AG09309 (cell line): ENCODE measurements at places on chromosomes 2 and 18.

- no peak for DNase-seq
Measured at GRCh38 chr18:70907673-70908072, 618.8 kb downstream of the SOCS6 start.

- DNase-seq: no peak
Measured at GRCh38 chr2:26054598-26055348, 20.9 kb downstream of the RAB10 start.

DNA sequence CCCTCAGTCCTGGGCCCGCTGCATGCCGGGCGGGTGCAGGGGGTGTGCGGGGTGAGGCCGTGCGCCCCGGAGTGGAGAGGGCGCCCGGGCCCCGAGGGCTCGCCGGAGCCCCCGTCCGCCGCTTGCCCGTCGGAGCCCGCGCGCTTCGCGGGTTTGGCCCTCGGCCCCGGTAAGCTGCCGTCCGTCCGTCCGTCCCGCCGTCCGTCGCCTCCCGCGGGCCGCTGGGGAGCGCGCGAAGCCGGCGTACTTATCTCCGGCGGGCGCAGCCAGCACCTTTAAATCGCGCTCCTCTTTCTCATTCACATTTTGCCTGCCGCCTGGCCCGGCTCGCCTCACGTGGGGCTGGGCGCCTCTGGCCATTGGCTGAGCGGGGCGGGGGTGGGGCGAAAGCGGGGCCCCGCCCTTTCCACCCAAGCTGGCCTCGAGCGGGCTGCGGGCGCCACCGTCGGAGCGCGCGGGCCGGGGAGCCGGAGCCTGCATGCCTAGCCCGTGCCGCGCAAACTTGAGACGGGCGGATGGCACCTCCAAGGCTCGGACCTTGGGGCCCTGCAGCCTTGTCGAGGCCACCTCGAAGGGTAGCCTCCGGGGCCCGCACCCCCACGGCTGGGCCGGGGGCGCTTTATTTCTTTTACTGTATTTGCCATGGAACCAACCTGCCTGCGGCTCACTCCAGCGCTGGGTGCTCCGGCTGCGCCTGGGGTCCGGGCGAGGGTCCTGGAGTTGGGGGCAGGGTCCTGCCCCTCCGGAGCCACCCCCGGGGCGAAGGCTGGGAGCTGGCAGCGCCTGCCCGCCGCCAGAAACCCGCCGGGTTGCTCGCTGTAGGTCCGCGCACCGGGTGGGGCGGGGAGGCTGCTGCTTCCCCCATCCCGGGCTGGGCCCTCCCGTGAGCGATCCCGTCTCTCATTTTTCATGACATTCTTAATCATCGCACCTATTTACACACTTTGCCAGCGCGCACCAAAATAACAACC lies at the start of gene GBX2:
Gene GBX2 (minus strand): TSS at position 277 of the 971 bp plus-strand sequence. CDS start 415 bp downstream, outside the sequence.
- no peak for DNase-seq

- DNase-seq: no peak
Measured at GRCh38 chr2:100125626-100126025, 16.8 kb downstream of the AFF3 start.

DNA sequence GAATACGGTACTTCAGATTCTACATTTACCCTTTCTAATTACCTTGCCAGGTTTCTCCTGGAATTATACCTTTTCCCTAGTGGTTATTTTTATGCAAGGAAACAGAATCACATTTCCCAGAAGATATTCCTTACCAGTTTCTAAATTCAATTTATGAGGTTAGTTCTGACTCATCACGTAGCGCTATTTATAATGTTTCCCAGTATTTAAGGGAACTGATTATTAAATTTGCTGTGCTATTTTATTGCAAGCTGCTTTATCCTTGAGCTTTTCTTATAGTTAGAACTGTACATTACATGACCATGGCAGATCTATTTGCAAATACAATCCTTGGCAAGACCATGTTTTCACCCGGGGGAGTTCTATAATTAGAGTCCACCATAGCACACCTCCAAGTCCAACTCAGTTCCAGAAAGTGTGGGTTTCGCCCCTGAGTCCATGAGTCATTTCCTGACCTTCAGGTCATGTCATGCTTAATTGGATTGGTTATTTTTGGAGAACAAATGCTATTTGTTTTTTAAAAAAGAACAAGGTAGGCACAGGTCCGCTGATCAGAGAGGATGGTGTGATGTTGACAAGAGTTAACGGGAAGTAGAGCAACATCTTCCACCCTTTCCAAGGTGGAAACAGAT lies 126.6 kb downstream of the ZNF532 start:
- no peak for DNase-seq

GRCh38 chr2:39697454-39697853 lies 31.7 kb downstream of the TMEM178A start:
- no peak for DNase-seq

GRCh38 chr2:64913357-64913869 lies 75.8 kb upstream of the SLC1A4 start:
- DNase-seq: no peak

GRCh38 chr2:197190100-197190432 lies 120.5 kb downstream of the ANKRD44 start:
- no peak for DNase-seq

GRCh38 chr2:144707736-144708326 lies 187.9 kb upstream of the ZEB2 start:
- DNase-seq: no peak

DNA sequence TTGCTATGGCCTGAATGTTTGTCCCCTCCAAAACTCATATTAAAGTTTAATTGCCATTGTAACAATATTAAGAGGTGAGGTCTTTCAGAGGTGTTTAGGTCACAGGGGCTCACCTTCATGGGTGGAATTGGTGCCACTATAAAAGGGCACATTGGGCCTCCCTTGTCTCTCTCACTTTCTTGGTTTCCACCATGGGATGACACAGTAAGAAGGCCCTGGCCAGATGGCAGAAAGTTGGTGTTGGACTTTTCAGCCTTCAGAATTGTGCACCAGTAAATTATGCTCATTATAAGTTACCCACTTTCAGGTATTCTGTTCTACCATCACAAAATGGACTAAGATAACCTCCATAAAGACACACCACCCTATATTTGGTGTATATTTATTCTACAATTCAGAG lies 102.1 kb downstream of the KLHL14 start:
- no peak for DNase-seq

GRCh38 chr18:39448942-39449341 lies 1883.3 kb upstream of the CELF4 start:
- DNase-seq: no peak

DNA sequence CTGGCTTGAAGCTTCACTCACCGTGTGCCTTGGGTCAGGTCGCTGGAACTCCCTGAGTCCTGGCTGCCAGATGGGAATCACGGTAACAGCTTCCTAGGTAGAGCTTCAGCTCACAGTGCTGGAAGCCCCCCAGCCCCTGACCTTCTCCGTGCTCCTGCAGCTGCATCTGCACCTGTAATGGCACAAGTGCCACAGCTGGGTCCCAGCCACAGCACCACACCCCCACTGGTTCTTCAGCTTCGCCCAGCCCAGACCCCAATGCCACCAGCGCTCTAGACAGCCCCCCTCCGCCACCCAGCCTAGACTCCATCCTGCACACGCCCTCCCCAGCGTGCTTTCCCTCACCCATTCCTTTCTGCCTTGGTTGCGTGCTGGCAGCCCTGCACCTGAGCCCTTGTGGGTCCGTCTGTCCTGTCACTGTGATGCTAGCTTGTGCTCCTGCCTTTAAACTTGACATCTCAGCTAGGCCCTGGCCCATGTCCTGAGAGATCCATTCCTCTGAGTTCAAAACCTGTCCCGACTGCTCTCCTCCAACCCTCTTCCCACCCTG lies 7.6 kb upstream of the ESPNL start:
- DNase-seq: no peak

DNA sequence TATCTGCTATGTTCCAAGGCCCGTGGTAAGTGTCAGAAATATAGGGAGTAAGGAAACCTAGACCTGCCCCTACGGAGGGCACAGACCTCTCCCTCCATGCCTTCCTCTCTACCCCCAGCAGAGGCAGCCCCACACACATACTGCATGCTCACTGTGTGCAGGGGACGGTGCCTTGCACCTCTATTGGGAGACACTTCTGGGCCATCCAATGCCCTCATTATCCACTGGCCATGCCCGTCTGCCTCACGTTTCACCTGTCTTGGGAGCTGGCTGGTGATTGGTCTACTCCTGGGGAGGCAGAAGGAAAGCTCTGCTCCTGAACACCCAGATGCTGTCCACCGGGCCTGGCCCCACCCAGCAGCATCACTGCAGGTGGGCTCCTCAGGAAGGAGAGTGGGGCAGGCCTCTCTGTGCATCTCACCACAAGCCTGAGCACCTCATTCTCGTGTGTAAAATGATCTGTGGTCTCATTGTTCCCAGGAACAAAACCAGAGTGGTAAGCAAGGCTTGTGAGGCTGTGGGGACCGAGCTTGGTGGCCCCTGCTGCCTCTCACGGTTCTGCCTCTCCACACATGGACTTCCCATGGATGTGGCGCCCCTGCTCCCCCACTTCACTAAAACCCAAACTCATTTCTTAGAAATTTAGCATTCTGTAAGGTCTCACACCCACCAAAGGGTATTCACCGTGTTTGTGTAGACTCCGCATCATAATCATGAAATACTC lies 312.5 kb upstream of the HS6ST1 start:
- no peak for DNase-seq

DNA sequence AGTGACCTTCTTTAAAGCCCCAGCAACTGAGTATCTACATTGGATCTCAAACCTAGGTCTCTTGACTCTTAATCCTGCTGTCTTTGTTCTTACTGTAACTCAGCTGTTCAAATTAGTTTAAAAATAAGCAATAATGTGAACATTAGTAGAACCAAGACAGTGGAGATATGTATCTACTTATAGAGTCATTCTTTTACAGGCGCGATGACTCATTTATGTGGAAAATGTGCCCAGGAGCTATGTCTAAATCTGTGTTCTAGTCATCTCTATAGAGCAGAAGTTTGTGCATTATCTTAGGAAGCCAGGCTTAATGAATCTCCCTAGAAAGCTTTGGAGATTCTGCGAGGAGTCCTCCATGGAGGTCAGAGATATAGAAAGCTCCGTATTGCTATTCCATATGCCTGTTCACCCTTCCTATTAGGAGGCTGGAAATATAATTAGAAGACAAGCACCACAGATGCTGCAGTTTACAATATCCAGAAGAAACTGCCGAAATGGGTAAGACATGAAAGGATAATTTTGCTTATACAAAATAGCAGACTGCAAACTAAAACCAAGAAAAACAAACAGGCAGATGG lies 211.6 kb downstream of the TRIB2 start:
- DNase-seq: peak; percentile 81

- DNase-seq: no peak
Measured at GRCh38 chr2:187453078-187453641, 5.1 kb upstream of the CALCRL start.

- DNase-seq: peak; percentile 80
Measured at GRCh38 chr2:207869784-207870778, 100.4 kb upstream of the FZD5 start.

DNA sequence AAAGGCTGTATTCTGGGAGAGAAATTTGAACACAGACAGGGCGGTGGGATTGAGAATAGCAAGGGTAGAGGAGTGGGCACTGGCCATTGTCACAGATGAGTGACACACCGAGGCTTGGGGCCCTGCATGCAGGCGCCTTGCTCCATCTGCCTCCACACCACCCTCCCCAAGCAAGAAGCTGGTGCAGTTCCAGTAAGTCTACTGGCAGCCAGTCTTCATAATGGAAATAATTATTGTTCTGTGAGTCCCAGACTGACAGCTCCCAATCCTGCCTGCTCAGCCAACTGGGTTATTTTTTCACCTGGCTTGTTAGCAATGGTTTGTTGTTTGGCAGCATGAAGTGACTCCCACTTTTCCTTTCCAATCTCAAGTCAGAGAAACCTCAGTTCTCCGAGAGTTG lies 13.0 kb downstream of the TTC32 start:
- no peak for DNase-seq

- DNase-seq: no peak
Measured at GRCh38 chr2:54897420-54898310, 152.6 kb downstream of the RTN4 start.

GRCh38 chr18:11861583-11862288 lies 10.5 kb downstream of the CHMP1B start:
- DNase-seq: no peak

GRCh38 chr2:15385184-15385583 lies 175.9 kb downstream of the NBAS start:
- no peak for DNase-seq

DNA sequence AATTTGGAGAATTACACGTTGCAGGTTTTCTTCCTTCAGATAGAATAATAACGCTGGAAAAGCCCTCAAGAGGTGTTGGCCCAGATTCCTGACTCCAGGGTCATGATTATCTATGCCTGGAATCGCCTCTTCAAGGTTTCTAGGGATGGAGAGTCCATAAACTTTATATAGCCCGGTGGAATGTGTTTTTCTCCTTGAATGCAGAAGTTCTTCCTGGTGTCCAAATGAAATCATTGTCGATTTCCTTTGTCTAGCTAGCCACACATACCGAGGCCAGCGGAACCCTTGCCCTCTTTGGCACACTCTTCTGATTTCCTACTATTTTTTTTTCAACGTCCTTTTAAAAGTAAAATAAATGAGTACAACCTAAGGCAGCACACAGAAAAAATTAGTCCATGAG lies 117.8 kb downstream of the PID1 start:
- DNase-seq: no peak

GRCh38 chr2:131014141-131014540 lies 79.1 kb downstream of the FAM168B start:
- DNase-seq: no peak

GRCh38 chr18:22813648-22814328 lies 119.3 kb upstream of the RBBP8 start:
- no peak for DNase-seq

DNA sequence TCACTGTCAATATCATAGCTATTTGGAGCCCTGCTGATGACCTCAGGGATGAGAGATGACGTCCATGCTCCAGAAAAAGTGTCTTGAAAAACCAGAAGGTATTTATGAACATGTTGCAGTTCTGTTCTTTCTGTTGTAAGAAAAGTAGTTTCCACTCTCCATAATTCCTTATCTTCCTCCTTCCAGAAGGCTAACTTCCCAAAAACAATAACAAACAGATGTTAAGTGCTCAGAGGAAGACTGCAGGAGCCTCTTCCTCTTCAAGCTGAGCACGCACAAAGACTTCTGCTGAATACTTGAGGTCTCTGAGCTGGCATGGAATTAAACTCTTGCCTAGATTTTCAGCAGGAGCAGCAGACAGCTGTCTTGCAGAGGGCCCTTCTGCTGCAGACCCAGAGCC lies 434.5 kb upstream of the KLHL29 start:
- DNase-seq: no peak

- DNase-seq: no peak
Measured at GRCh38 chr2:36473230-36473629, 117.7 kb downstream of the CRIM1 start.

DNA sequence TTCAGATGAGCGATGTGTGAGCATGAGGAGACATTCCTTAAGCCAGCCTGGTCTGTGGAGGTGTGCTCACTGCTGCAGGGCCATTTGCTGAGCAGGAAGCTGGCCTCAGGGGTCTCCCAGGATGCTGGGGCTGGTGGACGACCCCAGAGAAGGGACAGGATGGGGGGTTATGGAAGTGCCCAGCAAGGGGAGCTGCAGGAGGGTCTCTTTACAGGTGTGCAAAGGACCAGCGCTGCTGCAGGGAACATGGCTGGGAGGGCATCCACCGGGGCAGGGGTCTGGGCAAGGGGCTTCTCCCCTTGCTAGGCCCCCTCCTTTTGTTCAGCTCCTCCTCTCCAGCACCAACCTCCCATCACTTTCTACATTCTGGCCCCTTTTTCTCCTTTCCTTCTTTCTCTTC lies 185.2 kb downstream of the GBX2 start:
- no peak for DNase-seq
